Activated CD4-positive, alpha-beta T cell treated with anti-CD3 and anti-CD28 coated beads, Interleukin-2, amount 50 U/mL, for 48 hours (primary cell): ENCODE measurements at places on chromosomes 3 and 15.

- DNase-seq: no peak
Measured at GRCh38 chr3:36707623-36708409, 56.5 kb downstream of the DCLK3 start.

DNA sequence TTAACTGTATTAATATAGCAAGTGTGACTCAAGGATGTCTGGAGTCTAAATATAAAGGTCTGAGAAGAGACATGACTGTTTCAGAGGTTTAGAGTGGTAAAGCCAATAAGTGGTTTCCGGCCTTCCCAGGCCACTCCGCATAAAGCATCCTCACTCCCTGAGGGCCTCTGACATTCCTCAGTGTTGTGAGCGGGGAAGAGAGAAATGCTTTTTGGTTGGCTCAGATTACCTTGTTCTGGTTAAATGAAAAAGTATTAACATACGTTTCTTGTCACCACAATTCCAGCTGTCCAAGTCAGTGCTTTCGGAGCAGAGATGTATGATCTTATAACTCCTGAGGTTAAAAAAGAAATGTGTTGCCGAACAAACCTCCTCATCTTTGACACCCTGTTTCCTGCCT is 103.8 kb downstream of the RBMS3 start:
- no peak for DNase-seq

DNA sequence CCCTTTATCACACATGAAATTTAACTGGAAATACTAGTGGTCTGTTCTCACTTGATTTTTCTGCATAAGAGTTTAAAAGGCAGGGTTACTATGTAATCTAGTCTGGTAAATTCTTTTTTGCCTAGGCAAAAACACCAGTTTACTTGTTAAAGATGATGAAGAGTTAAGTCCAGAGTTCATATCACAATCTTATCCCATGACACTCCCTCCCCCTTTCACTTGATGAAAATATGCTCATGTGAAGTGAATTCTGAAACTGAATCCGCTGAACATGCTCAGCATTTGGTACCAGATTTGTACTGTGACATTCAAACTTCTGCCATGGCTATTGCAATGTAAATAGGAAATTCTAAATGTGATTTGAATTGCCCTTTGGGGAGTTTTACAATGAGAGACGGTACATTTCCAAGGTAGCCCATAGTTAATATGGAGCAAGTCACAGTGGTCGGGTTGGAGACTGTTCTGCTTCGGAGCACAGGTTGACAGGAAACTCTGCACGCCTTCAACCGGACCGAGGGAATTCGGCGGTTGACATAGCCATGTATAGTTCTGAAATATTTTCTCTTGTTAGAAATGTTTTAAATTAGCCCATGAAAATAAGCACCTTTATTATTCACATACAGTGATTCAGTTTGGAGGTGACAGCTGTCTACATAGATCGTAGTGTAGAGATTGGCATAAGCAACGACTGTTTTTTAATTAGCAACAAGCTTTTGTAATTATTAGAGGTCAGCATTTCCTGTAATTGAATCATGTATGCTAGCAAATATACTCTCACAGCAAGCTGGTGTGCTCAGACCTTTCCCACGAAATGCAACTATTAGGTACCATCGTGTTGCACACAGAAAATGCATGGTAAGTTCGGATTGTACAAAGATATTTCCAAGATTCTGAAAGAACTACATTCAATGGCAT is 768.6 kb upstream of the GOLIM4 start:
- no peak for DNase-seq

- no peak for DNase-seq
Measured at GRCh38 chr15:80317389-80318182, 65.6 kb upstream of the CTXND1 start.

DNA sequence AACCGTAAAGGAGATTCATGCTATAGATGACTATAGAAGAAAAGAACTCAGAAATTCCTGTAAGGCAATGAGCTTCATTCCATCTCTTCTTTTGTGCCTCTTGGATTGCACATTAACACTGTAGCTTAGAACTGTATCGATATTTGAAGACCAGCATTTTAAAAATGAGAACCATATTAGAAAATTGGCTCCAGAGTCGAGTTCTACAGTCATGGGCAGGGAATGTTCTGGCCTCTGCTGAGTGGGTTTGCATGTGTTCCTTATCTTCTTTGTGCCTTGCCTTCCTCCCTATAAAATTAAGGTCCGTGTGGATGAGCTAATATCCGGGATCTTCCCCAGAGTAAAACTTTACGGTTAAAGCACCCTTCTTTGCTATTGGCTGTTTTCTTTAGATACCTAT is 77.4 kb upstream of the PLCL2 start:
- no peak for DNase-seq

DNA sequence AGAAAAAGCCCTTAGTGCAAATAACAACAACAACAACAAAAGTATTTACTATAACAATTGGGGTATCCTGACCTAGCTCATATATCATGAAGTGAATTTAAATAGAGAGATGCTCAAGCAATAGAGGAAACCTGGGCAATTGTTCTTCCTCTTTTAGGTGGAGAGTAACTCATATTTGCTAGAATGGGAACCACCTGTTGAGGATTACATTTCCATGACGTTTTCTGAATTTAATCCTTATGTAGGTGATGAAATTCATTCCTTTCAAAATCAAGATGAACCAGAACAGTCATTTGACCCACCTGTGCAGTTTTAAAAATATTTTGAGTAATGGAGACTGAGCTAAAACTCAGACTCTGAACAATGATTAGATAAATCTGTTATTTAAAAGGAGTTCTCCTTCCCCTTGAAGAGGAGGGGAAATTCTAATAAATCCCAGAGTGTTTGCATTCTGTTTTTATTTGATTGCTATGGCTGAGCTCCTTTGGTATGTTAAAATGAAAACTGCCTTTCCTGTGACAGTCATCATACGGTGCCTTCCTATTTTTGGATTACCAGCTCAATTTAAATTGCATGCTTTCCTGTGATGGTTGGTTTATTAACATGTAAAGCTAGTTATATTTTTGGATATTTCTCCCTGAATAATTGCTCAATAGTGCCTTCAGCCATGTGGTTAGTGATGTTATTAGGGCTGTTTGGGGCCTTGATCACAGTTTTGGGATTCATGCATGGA is 24.3 kb downstream of the VPS8 start:
- no peak for DNase-seq

- no peak for DNase-seq
Measured at GRCh38 chr15:84671211-84671610, 13.2 kb upstream of the NMB start.

DNA sequence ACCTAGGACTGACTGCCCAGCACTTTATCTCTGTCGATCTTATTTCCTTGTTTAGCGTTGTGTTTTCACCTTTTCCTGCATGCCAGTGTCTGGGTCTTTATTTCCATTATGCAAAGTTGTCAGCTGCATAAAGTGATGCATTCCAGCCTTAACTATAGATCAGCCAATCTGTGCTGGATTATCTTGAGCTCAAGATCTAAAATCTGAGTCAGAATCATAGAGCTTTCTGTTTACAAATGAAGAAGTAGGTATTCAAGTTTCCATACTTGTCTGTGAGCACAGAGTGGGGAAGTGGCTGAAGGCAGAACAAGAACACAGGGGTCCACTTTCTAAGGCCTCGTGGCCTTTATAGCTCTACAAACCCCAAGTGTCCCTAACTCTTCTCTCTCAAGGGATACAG is 82.4 kb upstream of the PLCL2 start:
- DNase-seq: no peak

DNA sequence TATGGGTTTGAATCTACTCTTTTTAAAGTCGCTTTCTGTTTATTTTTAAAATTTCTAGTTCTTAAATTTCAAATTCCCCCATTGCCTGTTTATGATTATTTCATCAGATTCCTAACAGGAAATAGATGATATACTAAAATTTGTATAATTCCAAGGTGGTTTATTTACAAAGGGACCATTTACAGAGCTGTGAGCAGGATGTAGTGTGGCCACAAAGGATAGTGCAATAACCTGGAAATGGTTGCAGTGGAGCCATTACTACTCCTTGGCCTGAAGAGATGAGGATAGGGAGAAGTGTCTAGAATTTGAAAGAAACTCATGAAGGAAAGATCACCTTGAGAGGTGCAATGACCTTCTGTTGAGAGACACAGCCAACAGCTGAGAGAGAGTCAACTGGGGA is 58.5 kb upstream of the AP4E1 start:
- DNase-seq: no peak

DNA sequence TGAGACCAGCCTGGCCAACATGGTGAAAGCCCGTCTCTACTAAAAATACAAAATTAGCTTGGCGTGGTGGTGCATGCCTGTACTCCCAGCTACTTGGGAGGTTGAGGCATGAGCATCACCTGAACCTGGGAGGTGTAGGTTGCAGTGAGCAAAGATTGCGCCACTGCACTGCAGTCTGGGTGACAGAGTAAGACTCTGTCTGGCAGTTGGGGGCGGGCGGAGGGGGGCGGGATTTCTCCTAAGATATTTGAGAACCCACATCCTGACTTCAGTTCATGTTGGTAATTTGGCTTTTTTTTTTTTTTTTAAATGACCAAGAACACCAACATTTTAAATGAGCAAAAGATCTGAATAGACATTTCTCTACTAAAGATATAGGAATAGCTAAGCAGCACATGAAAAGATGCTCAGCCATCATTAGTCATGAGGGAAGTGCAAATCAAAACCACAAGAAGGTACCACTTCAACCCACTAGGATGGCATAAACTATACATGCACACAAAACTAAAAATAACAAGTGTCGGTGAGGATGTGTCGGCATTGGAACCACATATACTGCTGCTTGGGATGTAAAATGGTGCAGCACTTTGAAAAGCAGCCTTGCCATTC is 75.6 kb upstream of the LMOD3 start:
- DNase-seq: peak; percentile 74

DNA sequence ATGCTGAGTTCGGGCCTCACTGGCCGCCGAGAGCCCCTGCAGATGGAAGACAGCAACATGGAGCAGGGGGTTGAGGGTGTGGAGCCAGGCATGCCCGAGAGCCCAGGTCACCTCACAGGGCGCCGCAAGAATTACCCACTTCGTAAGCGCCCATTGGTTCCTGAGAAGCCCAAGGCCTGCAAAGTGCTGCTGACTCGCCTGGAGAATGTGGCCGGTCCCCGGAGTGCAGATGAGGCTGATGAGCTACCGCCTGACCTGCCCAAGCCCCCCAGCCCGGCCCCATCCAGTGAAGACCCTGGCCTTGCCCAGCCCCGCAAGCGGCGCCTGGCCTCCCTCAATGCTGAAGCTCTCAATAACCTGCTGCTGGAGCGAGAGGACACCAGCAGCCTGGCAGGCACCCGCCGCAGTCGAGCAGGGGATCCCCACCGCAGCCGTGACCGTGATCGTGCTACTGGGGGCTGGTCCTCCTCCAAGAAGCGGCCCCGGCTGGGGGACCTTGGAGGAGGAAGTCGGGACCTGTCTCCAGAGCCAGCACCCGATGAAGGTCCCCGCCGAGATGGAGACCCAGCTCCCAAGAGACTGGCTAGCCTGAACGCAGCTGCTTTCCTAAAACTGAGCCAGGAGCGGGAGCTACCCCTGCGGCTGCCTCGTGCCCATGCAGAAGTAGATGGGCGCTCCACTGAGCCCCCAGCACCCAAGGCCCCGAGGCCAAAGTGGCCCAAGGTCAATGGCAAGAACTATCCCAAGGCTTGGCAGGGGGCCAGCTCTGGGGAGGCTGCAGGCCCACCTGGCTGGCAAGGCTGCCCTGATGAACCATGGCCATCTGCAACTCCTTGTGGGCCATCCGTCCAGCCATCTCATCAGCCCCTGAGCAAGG is 12.1 kb upstream of the CHST14 start:
- DNase-seq: no peak

- no peak for DNase-seq
Measured at GRCh38 chr3:184927796-184928315, 115.9 kb downstream of the VPS8 start.

- peak; percentile 53 for DNase-seq
Measured at GRCh38 chr3:181700168-181701087, 11.3 kb upstream of the SOX2 start.

DNA sequence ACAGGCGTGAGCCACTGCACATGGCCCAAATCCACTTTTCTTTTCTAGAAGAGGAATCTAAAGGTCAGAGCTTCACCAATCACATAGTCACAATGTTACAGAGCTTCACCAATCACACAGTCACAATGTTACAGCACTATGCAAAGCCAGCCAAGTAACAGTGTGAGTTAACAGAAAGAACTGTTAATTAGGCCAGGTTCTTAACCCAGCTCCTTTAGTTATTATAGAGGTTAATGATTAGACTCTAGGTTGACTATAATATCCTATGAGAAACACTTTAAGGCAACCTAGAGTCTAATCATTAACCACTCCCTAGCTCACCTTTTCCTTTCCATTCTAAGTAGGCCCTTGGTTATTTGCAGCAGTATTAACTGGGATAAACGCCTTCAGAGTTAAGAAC is 54.0 kb downstream of the TASOR start:
- no peak for DNase-seq

- no peak for DNase-seq
Measured at GRCh38 chr15:97728791-97729190, 231.7 kb upstream of the ARRDC4 start.

DNA sequence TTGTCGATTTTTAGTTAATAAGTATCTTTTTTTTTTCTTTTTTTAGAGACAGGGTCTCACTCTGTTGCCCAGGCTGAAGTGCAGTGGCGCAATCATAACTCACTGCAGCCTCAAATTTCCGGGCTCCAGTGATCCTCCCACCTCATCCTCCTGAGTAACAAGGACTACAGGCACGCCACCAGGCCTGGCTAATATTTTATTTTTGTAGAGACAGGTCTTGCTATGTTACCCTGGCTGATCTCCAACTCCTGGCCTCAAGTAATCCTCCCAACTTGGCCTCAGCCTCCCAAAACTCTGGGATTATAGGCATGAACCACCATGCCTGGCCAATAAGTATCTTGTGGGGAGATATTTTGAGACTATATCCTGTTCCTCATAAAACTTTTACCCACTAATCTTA is 29.4 kb upstream of the ARID3B start:
- DNase-seq: no peak

GRCh38 chr3:78087134-78087533 is 1047.2 kb downstream of the ROBO2 start:
- no peak for DNase-seq

DNA sequence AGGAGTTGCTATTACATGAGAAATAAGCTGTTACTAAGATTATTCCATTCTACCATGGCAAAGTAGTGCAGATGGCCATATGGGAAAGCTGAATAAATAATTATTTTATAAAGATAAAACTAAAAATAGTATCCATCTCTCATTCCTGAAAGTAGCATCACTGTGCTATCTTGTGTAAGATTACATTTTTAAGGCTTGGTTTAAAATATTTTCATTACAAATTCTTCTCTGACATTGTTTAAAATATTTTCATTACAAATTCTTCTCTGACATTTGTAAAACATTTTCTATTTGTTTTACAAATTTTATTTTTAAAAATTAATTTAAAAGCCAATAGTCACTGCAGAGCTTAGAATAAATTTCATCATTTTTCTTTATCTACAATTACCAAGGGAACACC is 665.5 kb upstream of the NAALADL2 start:
- DNase-seq: no peak

- no peak for DNase-seq
Measured at GRCh38 chr15:43433165-43433564, 59.8 kb downstream of the TP53BP1 start.
